ENCODE measurements at places on chromosomes 2 and 18.

GRCh38 chr2:38030635-38031355, 45.2 kb downstream of the CYP1B1 start:
- DNase-seq: no peak

- no peak for DNase-seq
Observed at GRCh38 chr2:241556746-241557145, 1.8 kb upstream of the BOK start.

GRCh38 chr18:11125492-11126315, 23.7 kb downstream of the PIEZO2 start:
- DNase-seq: no peak

DNA sequence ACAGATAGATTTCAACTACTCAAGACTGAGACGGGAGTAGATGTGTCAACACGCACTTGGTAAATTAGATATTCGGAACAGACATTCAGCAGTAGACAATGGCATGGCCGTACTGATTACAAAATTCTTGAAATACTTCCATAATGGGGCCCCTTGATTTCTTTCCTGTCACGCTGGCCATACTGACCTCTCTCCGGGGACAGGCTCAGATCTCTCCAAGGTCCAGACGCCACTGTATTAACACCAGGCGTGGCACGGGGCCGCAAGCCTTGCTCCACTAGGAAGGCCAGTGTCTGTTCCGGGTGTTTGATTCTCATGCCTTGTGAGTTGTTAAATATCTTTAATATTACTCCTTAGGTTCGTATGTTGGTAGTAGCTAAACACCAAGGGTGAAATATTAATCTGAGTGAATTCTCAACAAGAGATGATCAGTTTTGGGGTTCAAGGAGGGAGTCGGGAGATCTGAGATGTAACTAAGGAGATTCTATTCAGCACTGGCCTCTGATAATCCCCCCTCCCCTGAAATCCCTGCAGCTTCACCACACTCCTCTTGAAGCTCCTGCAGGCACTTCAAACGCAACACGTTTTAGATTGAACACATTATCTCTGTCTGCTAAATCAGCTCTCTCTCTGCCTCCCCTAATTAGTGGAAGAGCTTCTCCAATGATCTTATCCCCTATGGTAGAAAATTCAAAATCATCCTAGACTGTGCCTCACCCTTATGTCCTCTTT, 2.2 kb upstream of the EHD3 start:
- no peak for DNase-seq

DNA sequence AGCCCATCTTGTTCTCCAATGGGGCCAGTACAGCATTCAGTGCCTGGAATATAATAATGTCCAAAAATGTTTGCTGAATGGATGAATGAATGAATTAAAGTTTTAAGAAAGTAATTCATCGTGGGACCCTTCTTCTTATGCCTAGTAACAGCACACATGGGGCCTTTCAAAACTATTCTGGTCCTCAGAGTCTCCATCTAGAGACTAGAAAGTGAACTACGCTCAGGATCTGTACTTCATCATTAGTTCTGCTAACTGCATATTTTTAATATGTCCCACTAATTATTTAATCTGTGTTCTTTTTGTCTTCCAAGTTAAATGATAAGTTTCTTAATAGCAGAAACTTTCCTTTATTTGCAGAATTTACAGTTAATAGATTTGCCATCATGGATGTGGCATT, 172.5 kb downstream of the SMAD2 start:
- DNase-seq: no peak

DNA sequence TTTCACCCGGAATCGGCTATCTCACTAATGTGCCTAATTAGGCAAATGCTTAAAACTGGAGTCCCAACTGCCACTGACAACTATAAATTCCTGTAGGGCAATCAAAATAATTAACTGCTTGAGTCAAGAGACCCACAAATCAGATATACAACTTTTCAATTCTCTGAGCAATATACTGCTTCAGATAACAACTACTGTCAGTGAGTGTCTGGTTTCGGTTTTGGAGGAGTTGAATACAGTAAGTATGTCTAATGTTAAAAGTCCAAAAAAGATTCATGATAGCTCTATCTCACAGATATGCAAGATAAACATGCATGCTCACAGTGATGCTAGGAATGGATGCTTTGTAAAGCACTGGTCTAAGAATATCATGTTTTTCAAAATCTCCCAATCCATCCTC, 283.3 kb downstream of the NRXN1 start:
- DNase-seq: no peak

DNA sequence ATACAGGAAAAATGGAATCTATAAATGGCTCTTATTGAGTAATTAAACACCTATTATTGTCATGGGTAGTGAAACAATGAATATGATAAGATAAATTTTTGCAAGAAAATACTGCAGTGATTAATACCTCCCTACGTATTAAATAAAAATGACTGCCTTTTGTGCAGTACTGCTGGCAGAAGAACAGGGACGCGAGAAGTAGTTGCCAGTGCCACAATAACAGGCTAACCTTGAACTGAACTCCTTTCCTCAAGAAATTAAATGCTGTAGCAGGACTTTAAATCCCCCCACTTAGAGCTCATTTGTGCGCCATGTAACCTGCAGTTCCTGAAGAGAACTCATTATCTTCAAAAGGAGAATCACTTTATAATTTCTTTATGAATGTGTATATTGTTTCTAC, 24.6 kb downstream of the FIGN start:
- no peak for DNase-seq

GRCh38 chr2:1227274-1227900, 185.9 kb upstream of the TPO start:
- DNase-seq: no peak

DNA sequence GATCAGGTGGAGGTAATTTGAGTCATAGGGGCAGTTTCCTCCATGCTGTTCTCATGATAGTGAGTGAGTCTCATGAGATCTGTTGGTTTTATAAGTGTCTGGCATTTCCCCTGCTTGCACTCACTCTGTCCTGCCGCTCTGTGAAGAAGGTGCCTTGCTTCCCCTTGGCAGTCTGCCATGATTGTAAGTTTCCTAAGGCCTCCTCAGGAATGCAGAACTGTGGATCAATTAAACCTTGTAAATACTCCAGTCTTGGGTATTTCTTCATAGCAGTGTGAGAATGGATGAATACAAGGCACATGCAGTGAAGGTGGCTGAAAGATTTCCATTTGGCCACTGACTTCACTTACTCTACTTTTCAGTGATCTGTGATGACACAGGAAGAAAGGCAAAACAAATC, 133.7 kb downstream of the SH3BP4 start:
- no peak for DNase-seq

DNA sequence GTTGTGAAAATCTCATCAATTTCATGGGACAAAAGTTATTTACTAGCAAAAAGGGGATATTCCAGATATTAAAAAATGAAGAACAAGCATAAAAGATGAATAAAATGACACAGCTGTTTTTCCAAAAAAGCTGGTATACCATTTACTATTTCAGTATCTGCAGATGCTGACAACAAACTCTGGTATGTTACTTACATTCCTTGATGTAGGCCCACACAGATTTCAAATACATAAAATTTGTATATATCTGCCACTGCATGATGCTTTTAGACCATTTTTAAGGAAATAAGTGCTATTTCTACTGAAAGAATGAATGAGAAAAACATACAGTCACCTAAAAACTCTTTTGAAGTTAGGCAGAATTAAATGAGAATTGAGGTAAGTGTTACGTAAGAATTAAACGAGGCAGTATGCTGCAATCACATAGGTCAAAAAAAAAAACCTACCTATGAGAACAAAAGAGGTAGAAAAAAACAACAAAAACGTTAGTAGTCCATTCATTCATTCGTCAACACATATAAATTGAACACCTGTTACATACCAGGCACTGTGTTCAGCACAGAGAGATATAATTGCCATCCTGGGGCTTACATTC, 32.5 kb downstream of the ARL5A start:
- no peak for DNase-seq

- DNase-seq: no peak
Observed at GRCh38 chr2:68482296-68482820, 15.0 kb downstream of the APLF start.

- no peak for DNase-seq
Observed at GRCh38 chr2:5691985-5692529, at the start of gene SOX11. SOX11 (plus strand) TSS chr2:5692384; CDS start chr2:5692722, 338 bp downstream.

DNA sequence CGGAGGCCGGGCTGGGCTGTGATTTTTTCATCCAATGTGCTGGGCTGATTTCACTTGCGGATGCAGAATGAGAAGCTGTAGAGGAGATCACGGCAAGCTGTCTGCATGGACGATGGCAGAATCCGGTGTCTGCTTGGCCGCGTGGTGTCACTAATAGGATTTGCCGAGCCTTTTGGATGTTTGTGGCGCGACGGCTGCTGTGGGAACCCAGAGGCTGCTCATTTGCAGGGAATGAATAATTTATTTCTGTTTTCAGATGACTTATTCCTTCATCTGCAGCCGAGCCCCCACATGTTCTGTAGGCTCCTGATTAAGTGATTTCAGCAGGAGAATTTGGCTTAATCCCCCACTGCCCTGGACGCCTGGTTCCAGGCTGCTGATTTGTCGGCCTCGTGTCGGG, 62.6 kb downstream of the ODC1 start:
- no peak for DNase-seq

DNA sequence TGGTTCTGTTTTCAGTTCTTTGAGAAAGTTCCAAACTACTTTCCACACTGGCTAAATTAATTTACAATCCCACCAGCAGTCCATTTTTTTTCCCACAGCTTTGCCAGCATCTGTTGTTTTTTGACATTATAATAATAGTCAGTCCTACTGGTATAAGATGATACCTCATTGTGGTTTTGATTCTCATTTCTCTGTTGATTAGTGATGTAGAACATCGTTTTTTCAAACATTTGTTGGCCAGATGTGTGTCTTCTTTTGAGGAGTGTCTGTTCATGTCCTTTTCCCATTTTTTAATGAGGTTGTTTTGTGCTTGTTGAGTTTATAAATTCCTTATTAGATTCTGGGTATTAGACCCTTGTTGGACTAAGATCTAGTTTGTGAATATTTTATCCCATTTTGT, 376.8 kb upstream of the NT5C1B start:
- no peak for DNase-seq

DNA sequence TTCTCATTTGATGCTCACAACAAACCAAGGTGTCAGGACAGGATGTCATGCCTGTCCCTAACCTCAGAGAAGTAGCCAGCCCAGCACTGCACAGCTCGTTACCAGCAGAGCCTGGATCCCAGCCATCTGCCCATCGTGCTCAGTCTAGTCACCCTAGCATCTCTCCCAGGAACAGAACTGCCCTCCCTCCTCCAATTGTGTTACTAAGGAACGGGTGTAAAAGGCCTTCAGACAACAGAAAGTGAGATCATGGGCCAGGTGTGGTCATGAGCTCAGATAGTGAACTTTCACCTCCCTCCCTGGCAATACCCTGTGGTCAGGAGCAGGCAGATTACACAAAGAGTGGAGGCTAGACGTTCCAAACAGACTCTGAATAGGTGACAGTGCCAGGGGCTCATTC, 111.8 kb upstream of the PPP1CB start:
- peak; percentile 99 for DNase-seq

DNA sequence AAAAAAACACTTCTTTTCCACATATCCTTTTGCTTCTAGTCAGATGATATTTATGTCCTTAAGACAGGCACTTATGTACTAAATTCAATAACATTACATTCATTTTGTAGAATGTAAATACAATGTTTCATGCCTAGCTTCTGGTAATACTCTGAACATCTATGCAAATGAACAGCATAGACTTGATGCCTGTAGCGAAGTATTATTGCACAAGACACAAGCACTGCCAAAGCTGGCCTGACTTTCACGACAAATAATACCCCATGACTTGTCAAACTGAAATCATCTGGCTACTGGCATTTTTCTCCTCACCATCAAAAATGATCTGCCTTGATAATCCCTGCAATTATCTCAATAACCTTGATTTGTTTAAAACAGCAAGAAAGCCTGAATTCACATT, 101.3 kb downstream of the L3MBTL4 start:
- no peak for DNase-seq

DNA sequence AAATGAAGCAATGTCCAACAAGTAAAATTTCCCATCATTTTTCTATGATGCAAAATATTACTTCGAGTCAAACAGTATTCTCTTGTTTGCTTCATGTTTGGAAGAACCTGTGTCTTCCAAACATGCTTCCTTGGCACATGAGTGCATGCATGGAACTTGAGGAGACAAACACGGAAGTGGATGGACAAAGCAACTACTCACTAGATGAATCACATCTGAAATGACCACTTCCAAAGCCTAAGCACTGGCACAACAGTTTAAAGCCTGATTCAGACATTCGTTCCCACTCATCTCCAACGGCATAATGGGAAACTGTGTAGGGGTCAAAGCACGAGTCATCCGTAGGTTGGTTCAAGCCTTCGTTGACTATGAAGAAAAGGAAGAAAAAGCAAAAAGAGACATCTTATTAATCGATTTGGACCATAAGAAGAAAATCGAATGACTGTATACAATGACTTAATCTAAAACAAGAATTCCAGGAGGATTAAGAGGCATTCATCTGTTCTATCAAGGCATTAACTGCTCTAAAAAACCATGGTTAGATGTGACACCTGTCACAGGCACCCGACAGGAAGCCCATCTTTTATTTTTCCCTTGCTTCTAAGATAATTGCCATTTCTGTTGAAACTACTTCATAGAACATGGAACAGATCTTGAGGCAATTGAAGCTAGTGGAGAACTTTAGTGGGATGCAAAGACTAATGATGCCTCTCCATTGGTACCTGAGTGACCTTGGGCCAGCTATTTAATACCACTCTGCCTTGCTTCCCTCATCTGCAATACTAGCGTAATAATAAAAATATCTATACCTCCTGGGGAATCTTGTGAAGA, 56.0 kb downstream of the ATIC start:
- no peak for DNase-seq

DNA sequence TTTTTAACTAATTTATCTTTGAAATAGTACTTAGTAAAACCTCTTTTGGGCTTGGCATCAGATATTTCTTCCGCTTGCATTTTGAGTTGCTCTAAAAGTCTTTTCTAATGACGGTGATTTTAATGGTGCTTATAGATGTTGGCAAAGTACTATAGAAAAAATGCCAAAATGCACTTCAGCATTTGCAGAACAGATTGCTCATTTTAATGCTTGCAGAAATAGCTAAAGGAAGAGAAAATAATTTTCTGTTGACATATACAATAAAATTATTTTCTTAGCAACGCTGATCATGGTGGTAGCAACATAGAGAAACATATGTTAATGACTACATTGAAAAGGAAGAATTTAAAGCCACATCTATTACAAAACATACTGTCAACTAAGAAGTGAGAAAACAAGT, 170.7 kb downstream of the STK39 start:
- DNase-seq: no peak

DNA sequence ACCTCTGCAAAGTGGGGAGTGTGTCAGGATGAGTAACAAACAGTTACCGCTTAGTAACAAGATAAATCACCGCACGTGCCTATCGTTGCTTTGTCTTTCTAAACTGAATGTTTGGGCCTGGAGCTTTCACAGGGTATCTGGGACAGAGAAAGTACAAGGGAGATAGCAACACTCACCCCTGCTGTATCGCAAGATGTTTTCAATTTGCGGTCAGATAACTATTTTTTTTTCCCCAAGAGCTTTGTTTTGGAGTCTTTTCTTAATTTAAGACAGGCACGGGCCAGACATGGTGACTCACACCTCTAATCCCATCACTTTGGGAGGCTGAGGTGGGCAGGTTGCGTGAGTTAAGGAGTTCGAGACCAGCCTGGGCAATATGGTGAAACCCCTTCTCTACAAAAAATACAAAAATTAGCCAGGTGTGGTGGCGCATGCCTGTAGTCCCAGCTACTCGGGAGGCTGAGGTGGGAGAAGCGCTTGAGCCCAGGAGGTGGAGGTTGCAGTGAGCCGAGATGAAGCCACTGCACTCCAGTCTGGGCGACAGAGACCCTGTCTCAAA, 146.6 kb downstream of the GBX2 start:
- no peak for DNase-seq

- DNase-seq: no peak
Observed at GRCh38 chr2:163698857-163699256, 37.0 kb downstream of the FIGN start.

Data from PC-9 (cell line).